ENCODE measurements at places on chromosomes 4 and X.

DNA sequence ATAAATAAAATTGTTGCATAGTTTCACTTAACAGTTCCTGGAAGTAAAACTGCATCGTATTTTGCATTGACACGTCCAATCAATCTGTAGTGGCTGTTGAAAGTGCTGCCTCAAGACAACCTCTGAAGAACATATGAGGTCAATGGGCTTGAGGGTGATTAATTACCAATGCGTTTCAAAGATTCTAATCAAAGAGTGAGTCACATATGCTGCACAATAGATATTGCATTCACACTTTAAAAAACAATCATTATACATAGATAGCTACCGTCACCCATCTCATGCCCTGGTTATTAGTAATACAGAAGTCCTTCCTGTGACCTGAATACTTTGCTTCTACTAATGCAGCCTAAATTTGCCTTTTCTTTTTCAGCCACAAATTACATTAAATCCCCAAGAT is 743.3 kb upstream of the SLIT2 start:
- DNase-seq = peak; percentile 30

GRCh38 chrX:44675362-44676024 is 132.8 kb upstream of the FUNDC1 start:
- DNase-seq = no peak

DNA sequence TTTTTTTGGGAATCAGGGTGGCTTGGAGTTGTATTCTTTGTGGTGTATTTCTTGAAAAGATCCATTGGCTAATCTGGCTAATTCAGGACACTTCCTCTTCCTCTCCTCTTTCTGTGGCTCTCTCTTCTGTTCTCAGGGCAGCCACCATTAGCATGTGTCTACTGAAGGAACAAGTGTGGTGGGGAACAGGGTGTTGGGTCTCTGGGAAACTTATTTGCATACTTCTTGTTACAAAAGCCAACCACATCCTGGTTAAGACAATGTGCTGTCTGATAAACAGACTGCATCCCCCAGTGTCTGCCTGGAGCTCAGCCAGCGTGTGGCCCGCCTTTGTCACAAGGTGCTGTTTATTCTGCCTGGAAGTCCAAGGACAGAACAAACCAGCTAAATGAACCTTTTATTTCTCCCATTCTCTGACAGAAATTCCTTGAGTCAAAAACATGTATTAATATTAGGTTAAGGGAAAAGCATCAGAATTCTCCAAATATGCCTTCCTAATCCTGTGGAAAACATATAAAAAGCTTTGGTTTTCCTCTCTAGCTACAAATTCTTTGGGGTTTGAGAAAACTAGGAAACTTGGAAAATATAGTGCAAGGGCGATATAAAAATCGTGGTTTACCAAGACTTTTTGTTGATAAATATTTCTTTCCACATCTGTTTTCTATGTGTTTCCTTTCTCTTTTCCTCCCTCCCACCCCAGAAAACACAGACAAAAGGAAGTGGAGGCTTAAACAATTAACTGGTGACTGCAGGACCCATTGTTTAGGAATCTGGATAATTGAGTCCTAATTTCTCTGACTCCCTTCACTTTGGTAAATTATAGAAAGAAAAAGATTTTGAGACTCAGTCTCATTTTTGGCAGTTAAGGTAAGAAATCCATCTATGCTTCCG is 203.6 kb downstream of the SPRY1 start:
- DNase-seq = peak; percentile 81

GRCh38 chr4:75729836-75730235 is 5.5 kb downstream of the USO1 start:
- no peak for DNase-seq

- no peak for DNase-seq
Observed at GRCh38 chr4:147958489-147959065, 226.7 kb downstream of the ARHGAP10 start.

- no peak for DNase-seq
Observed at GRCh38 chr4:10441512-10441911, 15.7 kb downstream of the ZNF518B start.

DNA sequence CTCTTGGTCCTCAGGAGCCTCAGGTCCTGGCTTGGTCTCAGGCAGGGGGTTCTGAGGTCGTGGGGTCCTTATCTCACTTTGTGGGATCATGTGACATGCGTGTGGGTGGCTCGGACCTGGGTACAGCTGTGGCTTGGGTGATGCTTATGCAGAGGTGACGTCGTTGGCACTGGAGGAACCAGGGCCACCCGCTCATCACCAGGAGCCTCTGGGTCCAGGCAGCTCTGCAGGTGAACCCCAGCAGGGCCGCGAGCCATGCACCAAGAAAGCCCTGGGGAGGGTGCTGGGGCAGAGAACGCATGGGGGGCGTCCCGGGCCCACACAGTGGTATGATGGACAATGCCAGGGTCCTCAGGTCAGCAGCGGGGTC is 8.7 kb downstream of the ATP5ME start:
- DNase-seq = no peak

GRCh38 chr4:142566777-142567176 is 279.3 kb downstream of the INPP4B start:
- DNase-seq = no peak

DNA sequence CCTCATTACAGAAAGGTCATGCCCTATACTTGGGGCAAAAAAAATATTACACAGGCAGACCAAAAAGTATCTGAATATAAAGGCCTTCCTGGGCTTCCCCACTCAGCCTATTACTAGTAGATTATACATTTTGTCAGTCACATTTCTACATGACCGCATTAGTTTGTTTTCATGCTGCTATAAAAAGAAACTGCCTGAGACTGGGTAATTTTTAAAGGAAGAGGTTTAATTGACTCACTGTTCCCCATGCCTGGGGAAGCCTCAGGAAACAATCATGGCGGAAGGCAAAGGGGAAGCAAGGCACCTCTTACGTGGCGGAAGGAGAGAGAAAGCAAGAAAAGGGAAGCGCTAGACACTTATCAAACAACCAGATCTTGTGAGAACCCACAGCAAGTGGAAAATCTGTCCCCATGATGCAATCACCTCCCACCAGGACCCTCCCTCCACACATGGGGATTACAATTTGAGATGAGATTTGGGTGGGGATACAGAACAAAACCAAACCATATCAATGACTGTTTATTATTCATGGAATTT is 1312.0 kb downstream of the PCDH7 start:
- DNase-seq = no peak

GRCh38 chr4:101651778-101652177 is 138.8 kb upstream of the BANK1 start:
- DNase-seq = no peak

DNA sequence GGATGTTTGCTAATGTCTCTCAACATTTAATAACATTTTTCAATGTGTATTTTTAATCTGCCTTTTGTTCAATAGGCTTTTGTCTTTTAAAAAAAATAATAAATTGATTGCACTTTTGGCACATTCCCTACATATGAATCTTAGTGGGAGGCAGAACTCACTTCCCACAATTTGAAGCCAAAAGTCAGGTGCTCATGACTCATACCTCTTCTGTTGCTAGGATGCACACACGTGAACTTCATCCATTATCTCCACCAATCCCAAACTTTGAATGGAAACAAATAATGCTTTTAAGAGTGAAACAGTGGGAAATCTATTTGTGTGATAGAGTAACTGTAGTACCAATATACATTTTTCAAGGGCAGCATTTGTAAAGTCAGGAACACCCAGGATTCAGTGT is 260.5 kb downstream of the IQCM start:
- DNase-seq = no peak

DNA sequence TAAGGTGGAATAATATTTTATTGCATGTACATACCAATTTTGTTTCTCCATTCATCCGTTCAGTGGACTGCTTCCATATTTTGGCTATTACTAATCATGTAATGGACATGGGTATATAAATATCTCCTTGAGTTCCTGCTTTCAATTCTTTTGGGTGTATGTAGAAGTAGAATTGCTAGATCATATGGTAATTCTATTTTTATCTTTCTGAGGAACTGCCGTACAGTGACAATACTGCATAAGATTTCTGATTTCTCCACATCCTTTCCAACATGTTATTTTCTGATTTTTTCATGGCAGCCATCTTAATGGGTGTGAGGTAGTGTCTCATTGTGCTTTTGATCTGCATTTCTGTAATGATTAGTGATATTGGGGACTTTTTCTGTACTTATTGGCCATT is 19.2 kb downstream of the ALPK1 start:
- DNase-seq = no peak

GRCh38 chrX:93985344-93986307 is 311.6 kb downstream of the FAM133A start:
- no peak for DNase-seq

DNA sequence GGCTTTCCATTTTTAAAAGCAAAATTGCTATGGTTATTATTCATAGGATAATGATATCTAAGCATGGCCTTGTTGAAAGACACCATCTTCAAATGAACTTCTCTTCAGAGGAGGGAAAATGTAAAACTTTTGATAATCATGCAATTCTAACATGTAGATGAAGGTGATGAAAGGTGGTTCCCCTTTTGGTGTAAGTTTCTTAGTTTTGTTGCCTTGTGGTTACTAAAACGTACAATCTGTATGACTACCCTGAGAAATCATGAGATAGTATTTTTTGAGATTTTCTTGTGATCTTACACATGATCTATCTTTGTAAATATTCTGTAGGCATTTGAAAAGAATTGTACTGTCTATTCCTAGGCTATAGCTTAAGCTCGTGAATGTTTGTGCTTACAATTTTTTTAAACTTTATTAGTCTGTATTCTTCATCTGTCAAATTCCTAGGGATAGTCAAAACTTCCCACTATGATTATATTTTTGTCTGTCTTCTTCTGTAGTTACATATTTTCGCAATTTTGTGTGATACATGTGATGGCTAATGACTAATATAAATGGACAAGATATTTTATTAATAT is 47.5 kb downstream of the PTPN13 start:
- DNase-seq = no peak

DNA sequence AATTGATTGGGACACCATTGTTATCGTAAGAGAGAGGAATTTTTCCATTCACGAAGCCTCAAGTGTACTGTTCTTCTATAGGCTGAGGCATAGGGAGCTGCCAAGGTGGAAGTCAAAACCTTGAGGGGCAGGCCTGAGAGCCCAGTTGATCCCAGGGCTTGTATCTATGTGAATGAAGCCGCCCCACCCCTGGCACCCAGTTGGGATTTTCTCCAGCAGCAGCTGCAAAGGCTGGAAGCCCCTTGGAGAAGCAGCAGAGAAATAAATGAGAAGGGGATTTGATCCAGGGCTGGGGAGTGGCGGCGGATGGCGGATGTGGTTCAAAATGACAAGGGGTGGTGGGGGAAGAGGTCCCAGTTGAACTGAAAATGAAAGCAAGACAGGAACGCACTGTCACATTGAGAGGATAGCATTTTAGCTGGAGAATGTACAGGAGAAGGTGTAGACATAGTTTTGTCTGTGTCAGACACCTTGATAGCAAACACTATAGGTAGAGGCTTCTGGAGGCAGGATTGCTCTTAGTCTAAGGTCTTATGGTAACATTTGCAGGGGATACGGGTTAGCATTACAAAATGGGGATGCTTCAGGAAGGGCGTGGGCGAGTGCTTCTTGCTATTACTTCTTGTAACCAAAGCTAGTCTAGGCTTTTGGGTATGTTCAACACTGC is 32.6 kb downstream of the DOCK11 start:
- DNase-seq = no peak

- DNase-seq = no peak
Observed at GRCh38 chrX:48532161-48532560, 7.4 kb upstream of the TBC1D25 start.

- DNase-seq = no peak
Observed at GRCh38 chr4:183347566-183347965, 25.3 kb upstream of the CLDN24 start.

- DNase-seq = no peak
Observed at GRCh38 chrX:154353172-154353843, 21.1 kb downstream of the FLNA start.

DNA sequence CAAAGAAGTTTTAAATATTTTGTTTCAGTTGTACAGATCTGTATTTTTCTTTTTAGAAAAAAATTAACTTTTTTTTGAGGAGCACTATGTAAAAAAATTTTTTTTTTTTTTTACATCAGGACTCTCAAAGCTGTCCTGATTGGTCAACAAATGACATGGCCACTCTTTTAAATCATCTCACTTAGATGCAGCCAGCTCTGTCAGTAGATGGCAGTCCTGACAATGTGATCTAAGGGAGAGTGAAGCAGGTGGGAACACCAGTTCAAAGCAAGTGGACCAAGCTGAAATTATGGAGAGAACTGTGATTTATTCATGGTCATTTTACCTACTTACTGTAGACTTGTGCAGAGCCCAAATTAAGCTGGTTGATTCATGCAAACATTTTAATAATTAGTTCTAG is 174.7 kb upstream of the GPRIN3 start:
- DNase-seq = no peak

DNA sequence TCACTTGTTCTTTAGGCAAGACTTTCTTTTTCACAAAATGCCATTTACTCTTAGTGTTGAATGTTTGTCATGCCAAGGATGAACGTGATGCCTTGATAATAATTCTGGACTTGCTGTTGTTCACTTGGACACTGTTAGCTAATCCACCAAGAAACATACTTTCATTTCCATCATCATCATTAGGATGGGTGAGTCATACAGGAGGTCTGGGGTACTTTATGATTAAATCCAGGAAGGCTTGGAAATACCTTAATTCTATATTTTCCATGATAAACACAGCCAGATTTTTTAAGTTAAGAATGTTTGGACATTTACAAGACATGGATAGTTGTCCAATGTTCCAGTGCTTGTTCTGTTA is 260.7 kb upstream of the GIMD1 start:
- DNase-seq = no peak

DNA sequence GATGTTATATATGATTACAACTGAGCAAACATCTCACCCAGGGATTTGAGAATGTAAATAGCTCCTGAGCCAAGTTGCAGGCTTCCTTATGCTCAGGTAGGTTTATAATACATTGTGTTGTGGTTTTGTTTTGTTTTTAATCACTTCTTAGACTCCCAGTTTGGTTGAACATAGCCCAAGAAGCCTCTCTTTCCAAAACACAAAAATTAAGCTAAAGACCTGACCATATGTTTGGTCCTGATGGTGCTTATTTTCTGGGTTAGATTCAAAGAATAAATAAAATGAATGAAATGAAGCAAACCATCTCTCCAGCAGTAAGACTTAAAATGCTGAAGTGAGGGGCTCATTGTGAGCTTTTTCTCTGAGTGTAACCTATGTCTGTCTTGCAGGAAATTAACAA is 93.5 kb downstream of the GRXCR1 start:
- DNase-seq = no peak

GRCh38 chr4:152687974-152688599 is 8.3 kb upstream of the TMEM154 start:
- DNase-seq = no peak

DNA sequence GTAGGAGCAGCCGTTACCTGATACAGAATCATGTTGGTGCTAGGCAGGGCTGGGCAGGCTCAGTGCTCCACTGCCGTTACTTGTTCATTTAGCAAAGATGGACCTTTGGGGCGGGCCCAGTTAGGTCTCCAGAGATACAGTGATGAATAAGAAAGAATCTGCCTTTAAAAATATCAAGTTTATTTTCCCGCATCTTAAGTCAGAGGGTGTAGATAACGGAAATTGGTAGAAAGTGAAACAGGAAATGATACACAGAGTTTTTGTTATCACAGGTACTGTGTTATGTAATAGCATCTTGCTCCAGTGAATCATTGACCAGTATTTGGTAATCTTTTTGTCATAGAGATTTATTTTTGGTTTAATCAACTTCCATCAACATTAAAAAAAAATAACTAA is 5.5 kb downstream of the TMEM131L start:
- no peak for DNase-seq

GRCh38 chr4:181799561-181800069 is 443.6 kb upstream of the TENM3 start:
- no peak for DNase-seq

All from kidney capillary endothelial cell (primary cell).